ENCODE measurements at places on chromosomes 4 and X.
A peak's percentile ranks its signal among the peaks of the same experiment; 100 is the strongest.

- no peak for DNase-seq
Observed at GRCh38 chrX:24207826-24208225, 58.3 kb downstream of the ZFX start.

DNA sequence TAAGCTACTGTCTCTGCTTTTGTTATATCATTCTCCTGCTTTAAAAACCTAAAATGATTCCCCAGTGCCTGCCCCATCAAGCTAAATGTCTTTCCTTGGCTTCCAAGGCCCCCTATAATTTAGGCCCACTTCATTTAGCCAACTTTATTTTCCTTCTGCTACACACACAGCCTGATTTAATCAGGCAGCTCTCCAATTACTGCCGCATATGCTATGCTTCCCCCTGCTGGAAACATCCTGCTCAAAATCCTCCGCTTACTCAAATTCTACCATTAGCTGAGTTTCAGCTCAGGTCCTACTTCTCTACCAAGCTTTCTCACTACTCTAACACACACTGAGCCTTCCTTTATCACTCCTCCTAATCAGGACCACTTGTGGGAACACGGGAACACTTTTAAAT is 17.0 kb downstream of the LAMP2 start:
- peak; percentile 15 for DNase-seq

GRCh38 chr4:6568689-6569332 is 6.2 kb upstream of the MAN2B2 start:
- no peak for DNase-seq

DNA sequence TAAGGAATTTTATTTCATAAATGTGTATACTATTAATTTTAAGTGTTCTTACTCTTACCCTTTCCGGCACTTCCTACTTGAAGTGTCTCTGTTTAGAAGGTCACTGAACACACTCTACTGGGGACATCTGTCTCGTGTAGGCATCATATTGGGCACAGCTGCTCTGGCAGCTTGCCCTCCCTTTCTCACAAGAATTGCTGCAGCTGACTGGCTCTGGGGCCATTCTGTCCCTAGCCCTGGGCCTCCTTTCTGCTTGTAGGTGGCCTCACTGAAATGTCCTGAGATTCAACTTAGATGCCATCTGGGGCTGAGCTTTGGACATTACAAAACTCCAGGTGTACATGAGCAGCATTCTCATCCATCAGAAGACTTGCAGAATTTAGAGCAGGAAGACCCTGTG is 49.6 kb downstream of the SMAD1 start:
- DNase-seq = no peak

- no peak for DNase-seq
Observed at GRCh38 chr4:40402556-40402955, 67.4 kb downstream of the CHRNA9 start.
